ENCODE measurements at places on chromosomes 2 and 18.

GRCh38 chr2:216949700-216950413 lies 90.0 kb upstream of the TNP1 start:
- DNase-seq, result no peak

GRCh38 chr2:229088517-229088913 lies 182.6 kb downstream of the PID1 start:
- no peak for DNase-seq

- no peak for DNase-seq
Measured at GRCh38 chr2:238441262-238442114, 14.8 kb downstream of the ASB1 start.

GRCh38 chr2:236972491-236973342 lies 113.0 kb upstream of the COPS8 start:
- DNase-seq, result no peak

GRCh38 chr2:119523383-119523951 lies 816 bp downstream of the SCTR start:
- DNase-seq, result no peak

GRCh38 chr2:112821142-112821541 lies 15.4 kb downstream of the IL1B start:
- peak; percentile 29 for DNase-seq

GRCh38 chr2:54470266-54470938 lies 14.3 kb downstream of the SPTBN1 start:
- DNase-seq, result no peak

- DNase-seq, result no peak
Measured at GRCh38 chr2:52452201-52452600, 1315.4 kb upstream of the CHAC2 start.

GRCh38 chr2:9805435-9806297 lies 37.6 kb upstream of the TAF1B start:
- no peak for DNase-seq

- no peak for DNase-seq
Measured at GRCh38 chr2:138700716-138701115, 79.5 kb downstream of the NXPH2 start.

DNA sequence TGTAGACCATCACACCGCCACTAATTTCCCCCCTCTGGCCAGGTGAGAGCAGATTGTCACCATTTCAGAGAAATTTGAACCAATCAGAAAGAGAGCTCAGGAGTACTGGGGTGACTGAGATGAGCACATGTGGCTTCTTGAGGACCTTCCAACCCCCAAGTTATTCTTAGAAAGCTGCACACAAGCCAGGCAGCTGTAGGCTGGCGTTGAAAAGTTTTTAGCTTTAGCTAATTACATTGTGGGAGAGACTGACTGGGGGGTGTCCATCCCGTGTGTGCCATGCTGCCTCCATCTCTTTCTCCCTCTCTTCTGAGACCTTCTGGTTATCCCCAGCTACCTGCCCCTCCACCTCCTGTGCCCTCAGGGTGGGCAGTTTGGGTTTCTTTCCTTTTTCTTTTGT lies 154.0 kb downstream of the AGAP1 start:
- DNase-seq, result no peak

GRCh38 chr2:99555404-99555803 lies 65.6 kb upstream of the REV1 start:
- no peak for DNase-seq

DNA sequence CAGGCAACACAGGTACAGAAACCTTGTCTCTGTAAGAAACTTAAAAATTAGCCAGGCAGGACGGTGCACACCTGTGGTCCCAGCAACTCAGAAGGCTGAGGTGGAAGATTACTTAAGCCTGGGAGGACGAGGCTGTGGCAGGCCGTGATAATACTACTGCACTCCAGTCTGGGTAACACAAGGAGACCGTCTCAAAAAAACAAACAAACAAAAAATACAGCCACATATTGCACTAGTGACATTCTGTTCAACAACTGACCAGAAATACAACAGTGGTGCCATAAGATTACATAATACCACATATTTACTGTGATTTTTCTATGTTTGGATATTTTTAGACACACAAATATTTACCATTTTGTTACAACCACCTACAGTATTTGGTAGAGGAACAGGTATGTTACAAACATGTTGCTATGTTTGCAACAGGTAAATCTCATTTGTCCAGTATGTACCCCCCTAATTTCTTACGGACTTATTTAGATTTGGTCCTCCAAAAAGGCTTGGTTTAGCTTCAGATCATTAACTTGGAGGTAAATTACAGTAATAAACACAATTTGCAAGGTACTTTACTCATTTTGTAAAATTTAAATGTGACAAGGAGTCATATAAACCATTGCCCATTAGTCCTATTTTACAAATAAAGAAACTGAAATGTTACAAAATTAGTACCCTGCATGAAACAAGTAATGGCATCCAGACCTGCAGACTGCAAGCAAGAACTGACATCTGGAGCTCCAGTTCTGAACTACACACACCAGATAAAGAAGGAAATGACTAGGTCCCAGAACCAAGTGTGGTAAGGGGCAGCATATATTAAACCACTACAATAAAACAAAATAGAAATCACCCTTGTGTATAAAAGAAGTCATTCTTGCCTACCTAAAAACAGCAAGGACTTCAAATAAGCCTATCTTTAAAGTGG lies 36.8 kb downstream of the TRIP12 start:
- DNase-seq, result no peak

DNA sequence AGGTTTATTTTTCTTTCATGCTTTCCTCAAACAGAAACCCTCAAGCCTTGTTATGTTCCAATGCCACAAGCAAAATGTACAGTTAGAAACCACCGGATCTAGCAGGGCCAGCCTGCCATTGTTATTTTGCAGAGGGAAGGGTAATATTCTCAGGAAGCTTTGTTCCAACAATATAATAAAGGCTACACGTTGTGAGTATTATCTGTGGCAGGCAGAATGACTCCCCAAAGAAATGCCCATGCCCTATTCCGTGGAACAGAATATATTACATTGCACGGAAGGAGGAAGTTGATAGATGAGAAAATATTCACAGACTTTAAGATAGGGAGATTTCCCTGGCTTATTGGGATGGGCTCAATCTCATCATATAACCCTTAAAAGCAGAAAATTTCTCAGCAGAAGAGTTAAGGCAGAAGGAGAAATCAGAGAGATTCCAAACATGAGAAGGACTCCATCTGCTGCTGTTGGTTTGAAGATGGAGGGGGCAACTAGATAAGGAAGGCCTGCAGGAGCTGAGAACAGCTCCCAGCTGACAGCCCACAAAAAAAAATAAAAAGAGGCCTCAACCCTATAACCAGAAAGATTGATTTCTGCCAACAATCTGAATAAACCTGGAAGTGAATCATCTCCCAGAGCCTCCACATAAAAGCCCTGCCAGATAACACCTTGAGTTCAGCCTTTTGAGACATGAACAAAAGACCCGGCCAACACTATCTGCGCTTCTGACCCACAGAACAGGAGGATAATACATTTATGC lies 466.6 kb downstream of the LPIN1 start:
- no peak for DNase-seq

DNA sequence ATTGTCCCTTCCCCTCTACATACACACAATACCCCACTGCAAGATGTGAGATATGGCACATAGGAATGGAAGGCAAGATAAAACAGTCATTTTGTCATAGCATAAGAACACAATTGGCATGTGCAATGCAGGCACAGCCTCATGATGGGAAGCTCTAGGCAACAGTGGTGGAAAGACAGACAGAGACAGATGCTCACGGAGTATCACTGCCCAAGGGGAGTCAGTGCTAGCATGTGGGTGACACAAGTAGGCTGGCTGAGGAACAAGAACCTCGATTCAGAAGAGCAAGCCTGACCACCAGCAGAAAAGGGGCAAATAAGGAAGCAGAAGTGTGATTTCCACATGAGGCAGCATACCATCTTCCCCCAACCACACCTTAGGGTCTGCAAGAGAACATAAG lies 323.6 kb downstream of the PAX3 start:
- DNase-seq, result no peak

DNA sequence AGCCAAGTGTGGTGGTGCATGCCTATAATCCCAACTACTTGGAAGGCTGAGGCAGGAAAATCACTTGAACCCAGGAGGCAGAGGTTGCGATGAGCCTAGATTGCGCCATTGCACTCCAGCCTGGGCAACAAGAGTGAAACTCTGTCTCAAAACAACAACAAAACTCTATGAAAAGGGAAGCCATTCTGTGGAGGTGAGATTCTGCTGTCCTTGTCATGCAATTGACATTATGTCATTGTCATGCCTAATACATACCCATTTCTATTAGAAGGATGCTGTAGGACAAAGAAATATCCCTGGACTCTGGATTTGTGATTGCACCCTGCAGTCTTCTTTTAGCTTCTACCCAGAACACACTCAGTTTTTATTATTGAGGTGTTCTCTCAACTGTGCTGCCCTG lies 8.6 kb downstream of the RASGRP3 start:
- DNase-seq, result no peak

DNA sequence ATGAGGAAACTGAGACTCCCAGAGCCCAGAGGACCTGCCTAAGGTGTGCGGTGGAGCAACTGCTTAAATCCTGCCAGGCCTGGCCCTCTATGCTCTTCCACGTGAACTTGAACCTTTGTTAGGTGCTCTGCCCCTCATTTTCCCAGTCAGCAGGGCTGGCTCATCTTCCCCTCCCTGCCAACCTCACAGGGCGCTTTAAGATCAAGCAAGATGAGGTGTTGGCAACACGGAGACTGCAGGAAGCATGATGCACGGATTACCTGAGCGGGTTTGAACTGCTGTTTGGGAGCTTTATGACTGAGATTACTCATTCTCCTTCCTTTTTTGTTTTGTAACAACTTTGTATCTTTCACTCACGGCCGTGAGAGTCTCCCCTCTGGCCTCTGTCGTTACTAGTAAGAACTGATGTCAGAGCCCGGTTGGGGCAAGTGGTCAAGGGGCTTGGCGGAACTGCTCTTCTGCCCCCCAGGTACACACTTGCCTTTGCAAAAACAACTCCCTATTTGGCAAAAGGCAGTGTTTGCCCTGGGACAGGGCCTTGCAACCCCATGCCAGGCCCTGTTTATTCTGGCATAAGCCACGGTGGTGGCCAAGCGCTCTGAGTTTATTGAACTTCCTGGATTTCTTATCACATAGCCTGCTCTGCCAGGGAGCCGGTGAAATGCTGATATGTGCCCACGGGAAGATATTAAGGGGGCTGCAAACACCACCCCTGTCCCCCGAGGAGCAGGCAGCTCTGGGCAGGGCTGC lies 127.8 kb downstream of the INHBB start:
- no peak for DNase-seq

- DNase-seq, result no peak
Measured at GRCh38 chr2:130813722-130814121, 23.0 kb upstream of the ARHGEF4 start.

DNA sequence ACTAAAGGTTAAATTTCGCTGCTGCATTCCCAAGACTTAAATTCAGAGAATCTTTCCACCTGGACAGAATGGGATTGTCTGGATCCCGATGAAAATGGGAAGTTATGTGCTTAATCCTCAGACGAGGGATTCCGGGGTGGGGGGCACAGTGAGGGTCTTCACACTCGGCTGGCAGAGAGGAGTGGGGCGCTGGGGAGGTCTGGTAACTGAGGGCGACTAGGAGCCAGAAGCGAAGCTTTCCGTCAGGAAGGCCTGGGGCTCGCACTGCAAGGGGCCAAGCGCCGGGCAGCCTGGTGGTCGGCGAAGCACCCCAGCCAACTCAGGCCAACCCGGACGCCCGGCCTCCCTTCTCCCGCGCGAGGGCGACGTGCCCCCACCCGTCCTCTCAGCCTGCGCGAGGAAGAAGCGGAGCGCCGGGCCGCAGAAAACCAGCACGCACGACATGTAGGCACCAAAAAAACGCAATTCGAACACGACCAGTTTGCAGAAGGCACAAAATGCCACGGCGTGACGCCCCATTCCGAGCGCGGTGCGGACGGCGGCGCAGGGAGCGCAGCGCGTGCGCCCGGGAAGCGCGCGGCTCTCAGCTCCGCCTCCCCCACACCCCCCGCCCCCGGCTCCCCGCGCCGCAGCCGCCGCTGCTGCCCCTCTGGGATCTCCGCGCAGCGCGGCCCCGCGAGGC lies 188.1 kb downstream of the ZEB2 start:
- DNase-seq, result peak; percentile 41

GRCh38 chr2:146412625-146413024 lies 1432.2 kb upstream of the ACVR2A start:
- DNase-seq, result no peak

GRCh38 chr2:193088026-193088425 lies 893.3 kb upstream of the TMEFF2 start:
- no peak for DNase-seq

- no peak for DNase-seq
Measured at GRCh38 chr2:190179754-190180312, 117.3 kb upstream of the MSTN start.

GRCh38 chr2:89763581-89764485 lies 1072.4 kb downstream of the RPIA start:
- DNase-seq, result no peak

DNA sequence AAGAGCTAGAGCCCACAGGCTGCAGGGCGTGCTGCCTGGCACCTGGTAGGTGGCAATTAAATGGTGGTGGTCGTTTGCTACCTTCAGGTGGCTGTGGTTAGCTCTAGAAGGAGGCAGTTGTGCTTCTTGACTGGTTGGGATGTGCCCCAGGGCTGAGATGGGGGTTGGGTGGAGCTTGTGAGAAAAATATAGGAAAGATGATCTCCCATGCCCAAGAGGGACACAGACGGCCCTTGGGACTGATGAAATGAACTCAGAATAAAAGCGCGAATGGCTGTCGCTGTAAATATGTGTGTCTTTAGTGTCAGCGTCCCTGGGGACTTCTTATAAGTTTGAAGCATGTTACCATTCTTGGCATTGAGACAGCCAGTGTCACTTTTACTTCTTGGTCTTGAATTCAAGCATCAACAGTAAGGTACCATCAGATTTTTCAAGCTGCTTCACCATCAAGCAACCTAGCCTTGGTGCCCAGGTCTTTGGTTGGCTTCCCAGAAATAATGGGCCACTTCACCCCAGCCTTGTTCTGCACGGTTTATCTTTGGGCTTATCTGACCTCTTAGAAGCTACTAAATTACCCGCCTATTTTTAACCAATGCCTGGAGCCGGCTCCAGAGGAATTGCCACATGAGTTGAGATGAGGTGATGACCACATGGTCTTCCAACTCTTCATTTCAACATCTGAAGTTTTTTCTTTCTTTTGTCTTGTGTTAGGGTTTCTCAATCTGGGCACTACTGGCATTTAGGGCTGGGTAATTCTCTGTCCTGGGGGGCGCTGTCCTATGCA lies 11.9 kb downstream of the LRRFIP1 start:
- DNase-seq, result no peak

- DNase-seq, result no peak
Measured at GRCh38 chr2:207802650-207803049, 32.9 kb upstream of the FZD5 start.

DNA sequence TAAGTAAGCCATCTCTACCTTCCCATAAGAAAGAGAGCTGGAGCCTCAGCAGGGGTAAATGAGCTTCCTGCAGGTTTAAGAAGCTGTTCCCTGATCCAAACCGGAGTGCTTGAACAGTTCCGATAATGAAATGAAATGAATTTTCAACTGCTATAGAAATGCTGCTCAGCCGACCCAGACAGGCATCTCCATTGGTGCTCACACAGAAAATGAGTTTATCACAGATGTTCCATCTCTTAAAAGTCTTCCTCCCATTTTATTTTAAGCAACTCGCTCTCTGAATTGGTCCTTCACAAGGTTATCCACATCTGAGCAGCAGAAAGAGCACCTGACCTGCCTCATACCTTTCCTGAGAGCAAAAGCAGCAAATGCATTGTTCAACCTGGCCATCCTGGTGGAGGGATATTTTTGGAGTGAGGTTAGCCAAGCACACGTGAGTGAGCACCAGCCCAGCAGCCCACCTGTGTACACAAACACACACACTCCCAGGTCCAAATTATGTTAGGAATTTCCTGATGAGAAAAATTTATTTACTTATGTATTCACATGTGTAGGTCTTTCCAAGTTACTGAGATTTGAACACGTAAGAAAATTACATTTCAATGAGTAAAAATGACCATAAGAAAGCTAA lies 42.2 kb upstream of the CCDC68 start:
- DNase-seq, result no peak

Measured in GM12892 (cell line).